ENCODE measurements at places on chromosomes 1 and 21.

DNA sequence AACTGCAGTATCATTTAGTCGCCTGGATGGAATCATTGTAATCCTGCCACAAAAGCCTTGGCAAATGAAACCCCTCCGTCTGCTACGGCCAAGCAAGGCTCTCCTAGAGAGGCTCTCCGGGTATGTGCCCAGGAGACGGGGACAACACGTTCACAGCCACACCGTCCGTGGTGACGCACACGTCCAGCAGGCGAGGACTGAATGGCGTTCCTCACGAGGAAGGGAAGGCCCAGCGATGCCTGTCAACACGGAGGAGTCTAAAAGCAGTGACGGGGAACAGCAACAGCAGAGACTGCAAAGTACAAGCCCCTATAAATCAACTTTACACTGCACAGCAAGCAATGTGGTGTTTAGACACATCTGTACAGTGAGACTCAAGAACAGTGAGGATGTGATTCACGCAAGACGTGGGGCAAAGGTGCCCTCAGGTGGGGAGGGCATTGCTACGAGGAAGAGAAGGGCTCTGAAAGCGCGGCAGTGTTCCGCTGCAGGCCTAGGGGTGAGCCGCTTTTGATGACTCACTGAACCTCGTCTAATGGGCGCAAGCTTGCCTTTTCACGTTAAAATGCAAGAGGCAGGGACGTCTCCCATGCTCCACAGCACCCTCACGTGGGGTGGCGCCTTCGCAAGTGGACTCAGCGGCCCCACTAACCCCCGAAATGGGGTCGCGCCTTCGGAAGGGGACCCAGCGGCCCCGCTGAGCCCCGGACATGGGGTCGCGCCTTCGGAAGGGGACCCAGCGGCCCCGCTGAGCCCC lies 6.8 kb downstream of the WRAP73 start:
- no peak for DNase-seq

DNA sequence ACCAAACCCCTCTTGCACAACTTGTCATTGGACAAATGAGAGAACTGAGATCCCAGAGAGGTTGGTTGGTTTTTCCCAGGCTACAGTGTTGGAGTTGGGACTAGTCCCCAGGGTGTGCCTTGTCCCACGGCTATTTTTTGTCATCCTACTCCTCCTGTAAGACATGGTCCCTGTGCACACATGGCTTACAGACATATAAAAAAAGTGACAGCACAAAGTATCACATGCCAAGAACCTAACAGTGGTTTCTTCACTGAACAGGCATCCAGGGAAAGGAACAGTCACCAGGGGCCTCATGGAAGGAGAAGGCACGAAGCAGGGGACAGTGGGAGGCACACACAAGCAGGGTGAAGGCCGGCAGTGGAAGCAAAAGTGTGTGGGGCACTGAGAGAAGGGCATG lies 36.5 kb downstream of the SERBP1 start:
- no peak for DNase-seq

DNA sequence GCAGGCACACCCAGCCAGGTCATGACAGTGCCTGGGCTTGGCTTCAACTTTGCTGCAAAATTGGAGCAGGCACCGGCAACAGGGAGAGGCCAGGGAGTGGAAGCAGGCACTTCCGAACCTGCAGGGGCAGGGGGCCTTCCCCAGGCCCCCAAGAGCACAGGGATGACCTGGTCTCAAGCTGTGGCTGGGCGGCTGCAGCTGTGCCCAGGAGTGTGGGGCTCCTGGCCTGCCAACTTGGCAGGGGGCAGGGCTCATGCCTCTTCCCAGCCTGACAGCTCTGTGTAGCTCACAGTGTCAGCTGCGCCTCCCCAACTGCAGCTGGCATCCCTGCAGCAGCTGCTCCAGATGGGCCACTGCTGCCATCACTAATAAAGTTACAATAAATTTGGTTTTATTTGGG lies 51.5 kb upstream of the SCYL3 start:
- DNase-seq: no peak

DNA sequence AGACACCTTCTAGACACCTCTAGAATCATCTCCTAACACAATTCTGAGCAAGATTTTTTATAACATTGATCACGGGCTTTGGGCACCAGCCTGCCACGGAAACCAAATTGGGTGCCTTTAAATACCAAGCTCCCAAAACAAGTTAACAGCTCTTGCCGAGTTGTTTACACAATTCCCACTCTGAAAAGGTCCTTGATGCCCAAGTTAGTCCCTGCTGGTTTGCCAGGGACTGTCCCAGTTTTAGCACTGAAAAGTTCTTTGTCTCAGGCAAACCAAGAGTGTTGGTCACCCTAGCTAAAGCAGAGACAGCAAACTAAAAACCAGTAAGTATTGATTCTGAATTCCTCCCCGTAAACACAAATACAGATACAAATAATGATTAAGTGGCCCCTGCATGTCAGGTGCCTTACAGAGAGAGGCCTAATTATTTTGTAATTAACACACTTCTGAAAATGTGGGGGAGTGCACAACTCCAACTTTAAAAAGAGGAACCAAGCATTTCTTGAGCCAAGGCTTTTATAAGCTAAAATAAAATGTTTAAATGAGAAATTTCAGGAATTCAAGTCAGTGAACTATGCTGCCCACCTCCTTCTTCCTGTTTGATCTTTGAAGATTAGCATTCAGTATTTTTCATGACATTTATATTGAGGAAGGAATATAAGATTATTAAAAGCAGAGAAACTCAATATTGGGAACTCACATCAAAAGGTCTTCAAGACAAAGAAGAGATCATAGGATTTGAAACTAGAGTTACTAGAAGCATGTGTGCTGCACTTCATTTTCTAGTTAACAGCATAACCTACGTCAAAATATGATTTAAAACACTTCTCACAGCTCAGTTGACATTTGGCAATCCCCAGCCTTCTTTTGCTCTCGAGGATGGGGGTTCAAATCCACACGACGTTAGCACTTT lies 9.0 kb upstream of the UBE2U start:
- no peak for DNase-seq

- DNase-seq: peak; percentile 59
Measured at GRCh38 chr1:93324486-93325464, 20.9 kb upstream of the DR1 start.

GRCh38 chr1:166307261-166308188 lies 140.7 kb upstream of the FAM78B start:
- DNase-seq: no peak

DNA sequence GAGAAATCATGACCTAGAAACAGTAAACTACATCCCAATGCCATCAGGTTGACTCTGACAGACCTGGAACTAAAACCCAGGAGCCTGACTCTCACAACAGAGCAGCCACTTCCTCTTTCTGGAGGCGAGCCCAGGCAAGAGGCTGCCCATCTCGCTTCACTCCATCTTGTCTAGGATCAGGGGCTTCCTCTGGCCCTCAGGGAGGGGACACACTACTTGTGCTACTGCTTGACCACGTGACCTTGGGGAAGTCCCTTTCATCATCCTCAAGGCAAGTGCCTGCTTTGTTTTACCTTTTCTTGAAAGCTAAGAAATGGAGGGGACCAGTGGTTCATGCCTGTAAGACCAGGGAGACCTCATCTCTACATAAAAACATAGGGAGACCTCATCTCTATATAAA lies 2.6 kb upstream of the TENT5B start:
- DNase-seq: no peak

GRCh38 chr1:11654939-11655808 lies 497 bp downstream of the FBXO44 start:
- DNase-seq: no peak

DNA sequence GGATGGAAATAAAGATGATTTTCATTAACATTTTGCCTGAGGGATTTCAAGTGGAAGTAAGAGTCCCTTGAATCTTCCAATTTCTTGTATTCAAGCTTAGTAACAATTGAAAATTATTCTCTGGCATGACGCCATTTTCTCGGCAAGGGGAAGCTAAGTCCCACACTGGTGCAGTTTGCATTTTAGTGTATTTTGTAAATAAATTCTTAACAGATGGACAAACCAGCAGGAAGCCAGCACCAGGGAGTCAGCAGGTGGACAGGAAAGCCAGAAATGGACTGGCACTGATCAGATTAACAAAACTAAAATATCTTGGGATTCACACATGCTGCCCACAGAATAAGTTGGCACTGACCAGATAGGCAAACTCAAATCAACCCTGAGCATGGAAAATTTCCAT lies 311.3 kb downstream of the LRRIQ3 start:
- no peak for DNase-seq

GRCh38 chr21:45040739-45041138 lies 33.6 kb upstream of the ADARB1 start:
- no peak for DNase-seq

- DNase-seq: no peak
Measured at GRCh38 chr21:17612023-17612564, 607 bp downstream of the BTG3 start.

DNA sequence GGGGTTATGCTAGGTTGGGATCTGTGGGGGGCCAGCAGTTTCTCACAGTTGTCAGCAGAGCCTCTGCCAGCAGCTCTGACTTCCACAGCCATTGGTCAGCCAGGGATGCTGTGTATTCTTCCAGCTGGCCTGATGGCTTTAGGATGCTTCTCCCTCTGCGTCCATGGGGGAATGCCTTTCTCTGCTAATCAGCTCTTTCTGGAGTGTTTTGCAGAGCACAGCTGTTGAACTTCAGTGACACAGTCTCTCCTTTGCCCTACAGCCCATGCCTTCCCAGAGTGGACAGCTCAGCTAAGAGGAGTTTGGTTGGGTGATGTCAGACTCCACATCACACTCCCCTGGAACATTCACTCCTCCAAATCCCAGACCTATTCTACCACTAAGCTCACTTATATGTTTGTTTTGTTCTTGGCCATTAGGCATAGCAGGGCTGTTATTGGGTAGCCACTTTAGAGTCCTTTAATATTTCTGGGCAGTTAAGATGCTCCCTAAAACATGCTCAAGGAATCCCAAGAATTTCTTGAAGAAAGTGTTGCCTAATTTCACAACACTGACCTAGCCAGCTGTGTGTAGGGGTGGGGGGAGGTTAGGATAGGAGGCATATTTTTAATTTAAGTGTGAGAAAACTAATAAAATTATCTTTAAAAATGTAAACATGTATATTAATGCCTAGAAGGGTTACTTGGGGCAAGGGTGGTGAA lies 75.3 kb upstream of the KIAA0040 start:
- no peak for DNase-seq

GRCh38 chr1:165222580-165222979 lies 133.9 kb downstream of the LMX1A start:
- no peak for DNase-seq

DNA sequence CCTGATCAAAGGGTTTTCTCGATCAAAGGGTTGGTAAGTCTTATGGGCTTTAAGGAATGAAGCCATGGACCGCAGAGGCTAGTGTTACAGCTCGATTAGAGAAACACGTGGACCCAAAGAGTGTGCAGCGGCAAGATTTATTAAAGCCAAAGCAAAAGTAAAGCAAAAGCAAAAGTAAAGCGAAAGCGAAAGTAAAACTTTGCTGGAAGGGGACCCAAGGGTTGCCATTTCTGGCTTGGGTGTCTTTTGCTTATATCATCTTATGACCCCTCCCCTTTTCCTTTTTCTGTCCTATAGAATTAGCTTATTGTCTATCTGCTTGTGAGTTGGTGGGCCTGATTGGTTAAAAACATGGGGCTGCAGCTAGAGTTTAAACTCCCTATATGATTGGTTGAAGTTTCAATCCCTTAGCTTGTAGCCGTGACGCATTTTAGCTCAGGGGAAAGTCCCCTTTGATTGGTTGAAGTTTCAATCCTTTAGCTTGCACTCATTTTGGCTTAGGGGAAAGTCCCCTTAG lies 957.0 kb downstream of the AMY1C start:
- no peak for DNase-seq

DNA sequence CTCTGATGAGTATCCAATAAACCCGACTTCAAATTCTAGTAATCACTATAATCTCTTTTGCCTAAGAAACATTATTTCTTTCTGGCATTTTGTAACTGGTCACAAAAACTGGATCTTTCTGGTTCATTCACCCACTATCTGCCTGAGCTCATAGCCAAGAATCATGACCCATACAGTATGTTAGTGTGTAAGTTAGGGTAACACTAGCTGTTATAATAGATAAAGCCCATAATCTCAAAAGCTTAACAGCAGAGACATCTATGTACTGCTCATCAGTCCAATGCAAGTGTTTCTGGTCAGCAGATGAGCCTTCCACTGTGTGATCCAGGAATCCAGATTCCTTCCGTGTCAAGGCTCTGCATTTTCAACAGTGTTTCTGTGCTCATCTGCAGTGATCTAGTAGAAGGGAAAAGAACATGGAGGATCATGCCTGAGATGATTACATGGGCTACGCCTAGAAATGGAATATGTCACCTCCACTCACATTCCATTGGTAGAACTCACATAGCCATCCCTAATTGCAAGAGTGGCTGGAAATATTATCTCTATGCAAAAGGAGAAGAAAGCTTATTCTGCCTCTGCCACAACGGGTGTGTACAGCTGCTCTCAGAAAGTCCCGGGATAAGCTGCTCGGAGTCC lies 27.7 kb downstream of the RRAGC start:
- no peak for DNase-seq

DNA sequence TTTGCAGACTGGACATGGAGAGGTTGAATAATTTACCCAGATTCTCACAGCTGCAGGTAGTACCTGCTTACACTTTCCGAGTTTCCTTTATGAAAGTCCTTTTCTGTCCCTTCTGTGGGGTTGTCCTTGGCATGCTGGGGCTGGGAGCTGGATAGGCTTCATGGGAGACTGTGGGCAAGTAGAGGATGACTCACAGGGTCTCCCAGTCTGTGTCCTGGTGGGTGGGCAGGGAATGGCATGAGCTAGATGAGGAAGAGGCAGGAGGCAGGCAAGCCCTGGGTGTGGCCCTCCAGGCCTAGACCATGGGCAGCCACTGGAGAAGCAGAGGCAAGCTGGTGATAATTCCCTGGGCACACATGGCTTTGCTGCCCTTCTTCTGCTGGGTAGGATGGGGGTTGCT lies 80.6 kb downstream of the NAV1 start:
- no peak for DNase-seq

GRCh38 chr21:45152265-45152746 lies 77.9 kb downstream of the ADARB1 start:
- DNase-seq: no peak

DNA sequence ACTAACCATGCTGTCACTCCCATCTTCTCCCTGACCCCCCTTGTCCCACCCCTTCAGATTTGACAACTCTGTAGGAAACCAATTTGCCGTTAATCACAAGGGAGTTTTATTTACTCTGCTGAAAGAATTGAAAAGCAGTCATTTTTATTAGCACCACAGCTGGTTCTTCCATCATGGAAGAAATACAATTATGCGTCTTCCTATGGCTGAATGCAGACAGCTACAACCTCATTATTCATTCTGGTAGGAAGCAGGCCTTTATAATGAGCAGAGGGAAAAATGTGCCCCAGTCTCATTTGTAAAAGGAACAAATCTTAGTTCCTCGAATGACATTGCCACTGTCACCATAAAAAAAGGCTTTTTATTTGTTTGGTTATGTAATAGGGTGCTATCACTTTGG lies 35.2 kb downstream of the JUN start:
- no peak for DNase-seq

- DNase-seq: no peak
Measured at GRCh38 chr1:5465281-5465711, 526.9 kb downstream of the NPHP4 start.

GRCh38 chr1:44591381-44591780 lies 82.9 kb downstream of the TMEM53 start:
- DNase-seq: no peak

GRCh38 chr1:107171333-107171732 lies 30.5 kb downstream of the NTNG1 start:
- DNase-seq: no peak

- no peak for DNase-seq
Measured at GRCh38 chr1:231653632-231654031, 27.0 kb downstream of the DISC1 start.

Measured in skeletal muscle cell (primary cell).